Stimulated activated CD4-positive, alpha-beta T cell treated with anti-CD3 and anti-CD28 coated beads, TNF-alpha, amount 100 ng/mL, for 48 hours (primary cell): ENCODE measurements at places on chromosomes 13 and 19.

GRCh38 chr19:2060884-2061494 is 9.9 kb upstream of the MKNK2 start:
- no peak for DNase-seq

DNA sequence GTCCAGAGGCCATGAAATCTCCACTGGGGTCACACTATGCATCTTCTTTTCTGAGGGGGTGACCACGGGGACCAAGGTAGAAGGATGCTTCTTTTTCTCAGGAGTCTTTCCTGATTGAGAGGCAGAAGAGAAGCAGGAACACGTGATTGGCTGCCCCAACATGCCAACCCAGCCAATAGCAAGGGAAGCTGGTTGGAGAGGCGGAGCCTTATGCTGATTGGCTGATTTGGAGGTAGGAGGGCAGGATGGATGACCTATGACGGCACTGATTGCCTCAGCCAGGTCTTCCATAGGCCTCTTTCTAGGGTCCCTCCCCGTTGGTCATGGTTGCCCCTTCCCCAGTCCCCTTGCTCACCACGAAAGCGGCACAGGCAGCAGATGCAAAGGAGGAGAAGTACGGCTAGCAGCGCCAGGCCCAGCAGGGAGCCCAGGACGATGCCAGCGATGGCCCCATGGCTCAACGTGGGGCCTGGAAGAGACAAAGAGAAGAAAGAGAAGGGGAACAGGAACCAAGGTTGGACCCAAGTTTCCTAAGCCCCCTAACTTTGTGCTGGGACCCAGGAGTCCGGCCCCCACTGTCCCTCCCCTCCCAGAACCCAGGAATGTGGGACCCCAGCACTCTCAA is 8.0 kb downstream of the VSIG10L start:
- DNase-seq, result peak; percentile 26

GRCh38 chr19:49672131-49672919 is 4.7 kb upstream of the PRMT1 start:
- peak; percentile 60 for DNase-seq

DNA sequence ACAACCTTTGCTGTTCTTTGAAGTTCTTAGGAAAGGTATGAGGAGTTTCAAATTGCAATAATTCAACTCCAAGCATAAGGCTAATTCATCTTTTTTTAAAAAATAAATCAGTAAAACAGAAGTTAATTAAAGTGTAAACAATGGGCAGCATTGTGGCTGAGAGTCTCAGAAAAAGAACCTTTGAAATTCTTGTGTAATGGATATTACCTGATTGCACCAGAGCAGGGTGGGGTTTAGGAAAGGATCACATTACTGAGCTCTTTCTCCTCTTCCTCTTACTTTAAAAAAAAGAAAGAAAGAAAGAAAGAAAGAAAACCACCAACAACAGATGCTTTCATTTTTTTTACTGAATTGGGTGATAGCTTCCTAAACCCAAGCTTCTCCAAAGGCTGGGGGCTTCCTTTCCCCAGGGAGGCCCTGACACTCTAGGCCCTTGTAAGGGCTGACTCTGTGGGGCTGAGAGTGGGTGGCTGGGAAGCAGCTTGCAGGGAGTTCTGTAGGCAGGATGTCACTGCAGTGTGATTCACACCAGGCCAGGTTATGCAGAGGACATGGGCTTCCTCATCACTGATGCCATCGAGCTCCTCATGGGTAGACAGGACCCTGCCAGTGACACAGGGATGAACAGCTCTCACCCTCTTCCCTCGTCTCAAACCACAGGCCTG is 564.5 kb downstream of the FGF9 start:
- no peak for DNase-seq

DNA sequence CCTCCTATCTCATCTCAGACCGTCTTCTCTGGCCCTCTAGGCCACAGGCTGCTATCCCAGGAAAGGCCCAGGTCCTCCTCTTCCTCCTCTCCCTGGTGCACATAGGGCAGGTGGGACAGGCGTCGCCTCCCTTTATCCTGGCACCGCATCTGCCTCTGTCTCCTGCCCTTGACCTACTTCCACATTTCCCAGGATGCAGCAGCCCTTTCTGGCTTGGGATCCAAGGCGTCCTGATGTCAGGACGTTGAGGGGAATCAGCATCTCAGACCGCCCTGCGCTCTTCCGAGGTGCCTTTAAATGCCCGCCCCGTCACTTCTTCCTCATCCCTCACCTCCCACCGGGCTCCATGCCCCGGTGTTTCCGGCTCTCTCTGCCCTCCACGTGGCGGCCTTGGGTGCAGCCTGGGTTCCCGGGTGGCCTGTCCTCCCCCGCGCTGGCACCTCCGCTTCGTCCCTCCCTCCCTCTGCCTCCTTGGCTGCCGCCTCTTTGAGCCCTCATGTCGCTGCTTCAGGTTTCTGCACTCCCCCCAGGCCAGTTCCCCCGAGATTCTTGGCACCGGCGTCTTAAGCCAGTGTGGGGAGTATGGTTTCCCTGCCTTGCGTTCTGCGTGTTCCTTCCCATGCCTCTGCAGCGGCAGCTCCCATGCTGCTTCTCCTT is 66.3 kb downstream of the KDM4B start:
- DNase-seq, result no peak

DNA sequence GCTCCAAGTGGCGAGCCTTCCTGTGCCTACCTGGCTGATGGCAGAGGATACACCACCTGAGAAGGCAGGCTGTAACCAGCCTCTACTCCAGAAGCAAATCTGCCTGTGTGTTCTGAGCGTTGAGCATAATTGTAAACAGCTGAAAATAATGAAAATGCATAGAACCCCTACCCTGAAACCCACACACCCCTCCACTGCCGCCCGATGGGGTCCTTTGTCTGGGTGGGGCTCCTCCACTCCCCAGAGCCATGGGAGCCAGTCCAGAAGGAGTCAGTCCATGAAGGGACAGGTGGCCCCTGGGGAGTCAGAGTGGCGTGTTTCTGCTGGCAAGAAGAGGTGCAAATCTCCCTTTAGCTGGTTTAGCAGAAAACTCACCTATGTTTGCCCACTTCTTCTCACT is 8.0 kb upstream of the SOX1 start:
- DNase-seq, result no peak

DNA sequence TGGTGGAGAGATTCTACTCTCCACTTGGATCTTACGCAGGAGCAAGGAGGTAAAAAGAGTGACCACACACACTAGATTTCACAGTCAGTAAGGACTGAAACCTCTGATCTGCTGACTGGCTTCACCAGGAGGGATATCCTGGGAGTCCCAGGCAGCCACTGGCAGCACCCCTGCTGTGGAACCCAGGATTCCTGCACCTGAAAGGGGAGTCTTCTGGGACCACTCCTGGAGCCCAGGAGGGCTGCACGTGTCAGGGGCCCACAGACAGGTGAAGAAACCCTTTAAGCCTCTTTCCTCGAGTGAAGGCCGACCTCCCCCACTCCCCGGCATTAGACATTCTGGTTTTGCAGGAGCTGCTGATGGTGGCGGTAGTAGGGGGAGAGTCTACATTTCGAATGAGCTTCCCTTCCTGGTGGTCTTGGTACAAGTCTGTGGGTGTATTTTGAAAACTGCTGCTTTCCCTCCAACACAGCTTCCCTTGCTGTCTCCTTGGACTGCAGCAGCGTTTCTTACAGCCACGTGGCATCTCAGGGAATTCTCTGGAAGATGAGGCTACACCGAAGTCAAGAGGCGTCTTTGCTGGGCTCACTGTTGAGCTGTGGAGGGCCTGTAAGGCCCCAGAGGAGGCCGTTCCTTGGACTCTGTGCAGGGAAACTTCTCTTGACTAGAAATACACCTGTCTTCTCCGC is 62.6 kb downstream of the ALOX5AP start:
- no peak for DNase-seq

GRCh38 chr13:57635541-57636085 is 4.1 kb downstream of the PCDH17 start:
- no peak for DNase-seq

DNA sequence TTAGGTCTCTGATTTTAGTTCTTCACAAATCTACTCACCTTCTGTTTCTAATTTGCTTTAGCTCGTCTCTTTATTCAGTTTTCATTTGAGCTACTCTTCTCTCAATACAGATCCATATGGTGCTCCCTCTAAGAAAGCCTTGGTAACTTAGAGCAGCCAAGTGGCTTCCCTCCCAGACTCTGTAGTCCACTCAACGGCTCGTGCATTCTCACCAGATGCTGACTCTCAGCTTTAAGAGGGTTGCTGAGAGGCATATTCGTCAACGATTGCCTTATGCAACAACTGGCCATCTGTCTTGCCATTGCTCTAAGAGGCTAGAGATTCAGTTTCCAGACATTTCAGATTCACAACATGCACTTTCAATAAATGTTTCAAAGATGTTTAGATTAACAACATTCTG is 785.8 kb upstream of the SLC10A2 start:
- no peak for DNase-seq

DNA sequence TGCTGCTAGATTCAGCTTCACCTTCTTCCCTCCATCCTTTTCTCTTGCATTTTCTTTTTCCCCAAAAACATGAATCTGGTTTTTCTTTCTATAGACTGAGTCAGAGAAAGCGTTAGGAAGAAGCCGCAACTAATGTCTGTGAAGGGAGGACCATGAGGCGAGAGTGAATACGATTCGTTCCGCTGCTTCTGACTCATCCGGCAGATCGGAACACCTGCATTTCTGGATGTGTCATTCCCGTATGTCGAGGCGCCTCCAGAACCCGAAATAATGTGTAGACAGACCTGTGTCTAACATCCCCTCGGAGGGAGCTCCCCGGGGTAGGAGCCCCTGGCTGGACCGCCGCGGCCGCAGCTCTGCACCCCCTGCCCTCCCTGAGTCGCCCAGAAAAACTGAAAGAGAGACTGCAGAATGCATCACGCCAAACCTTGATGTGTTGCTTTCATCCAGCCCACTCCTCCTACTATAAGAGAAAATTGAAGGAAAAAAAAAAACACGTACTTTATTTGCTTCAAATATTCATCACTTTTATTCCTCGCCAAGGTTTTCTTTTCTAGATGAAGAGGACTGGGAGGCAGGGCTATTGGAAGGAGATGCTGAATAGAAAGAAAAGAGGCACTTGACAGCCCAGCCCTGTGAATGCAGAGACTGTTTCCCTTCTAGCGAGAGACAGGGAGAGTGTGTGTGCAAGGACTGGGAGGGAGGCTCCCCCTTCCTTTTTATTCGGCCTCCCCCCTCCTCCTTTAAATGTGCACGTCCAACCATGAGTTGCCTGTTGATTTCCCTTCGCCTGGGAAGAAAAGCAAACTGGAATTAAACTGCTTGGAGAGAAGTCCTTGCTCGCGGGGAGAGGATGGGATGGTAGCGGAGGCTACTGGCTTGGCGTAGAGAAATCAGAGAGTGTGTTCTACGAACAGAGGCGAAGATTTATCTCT is 616 bp upstream of the PCDH17 start:
- no peak for DNase-seq

DNA sequence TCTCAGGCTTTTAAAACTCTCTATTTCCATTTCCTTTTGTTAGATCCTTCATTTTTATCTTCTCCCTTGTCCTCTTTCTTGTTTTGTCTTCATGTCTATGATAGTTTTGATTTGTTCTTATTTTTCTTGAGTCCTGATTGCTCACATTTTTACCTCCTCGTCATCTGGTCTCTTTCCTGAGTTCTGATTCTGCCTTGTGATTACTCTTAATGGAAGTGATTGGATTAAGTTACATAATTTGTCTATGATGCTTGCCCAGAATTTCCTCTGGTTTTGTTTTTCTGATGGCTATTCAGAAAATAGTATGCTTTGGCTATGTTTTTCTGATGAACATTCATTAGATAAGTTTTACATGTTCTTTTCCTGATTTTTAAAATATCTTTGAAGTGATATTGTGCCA is 102.6 kb downstream of the DNAJC3 start:
- DNase-seq, result no peak

DNA sequence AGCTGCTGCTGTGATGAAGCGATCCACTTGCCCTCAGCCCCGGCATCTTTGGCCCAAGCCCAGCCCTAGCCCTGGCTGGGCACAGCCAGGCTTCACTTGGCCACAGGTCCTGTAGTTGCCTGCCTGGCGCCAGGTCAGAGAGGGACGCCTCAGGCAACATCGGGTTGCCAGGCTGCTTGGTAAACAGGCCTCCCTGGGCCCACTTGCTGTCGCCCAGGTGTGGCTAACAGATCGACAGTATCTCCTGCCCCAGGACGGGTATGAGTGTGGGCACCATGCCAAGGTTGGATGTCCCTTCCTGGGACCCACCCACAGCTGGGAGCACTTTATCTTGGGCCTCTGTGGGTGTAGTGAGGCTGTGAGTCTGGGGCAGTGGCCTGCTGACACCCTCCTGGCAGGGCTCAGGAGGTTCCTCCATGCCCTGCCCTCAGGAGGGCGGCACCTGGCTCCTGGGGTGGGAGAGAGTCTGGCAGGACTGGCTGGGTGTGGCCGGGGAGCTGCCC is 27.8 kb downstream of the CARM1 start:
- no peak for DNase-seq

GRCh38 chr19:5534787-5535586 is 32.8 kb downstream of the TINCR start:
- peak; percentile 10 for DNase-seq

- no peak for DNase-seq
Observed at GRCh38 chr13:50552424-50552966, 291.0 kb downstream of the DLEU7 start.

GRCh38 chr13:74646091-74646490 is 511.9 kb upstream of the KLF12 start:
- DNase-seq, result no peak

GRCh38 chr13:27635266-27635665 is 13.6 kb downstream of the POLR1D start:
- no peak for DNase-seq

GRCh38 chr13:37869756-37870488 is at the start of gene TRPC4:
TRPC4 (minus strand) TSS chr13:37869772; CDS start chr13:37783333, 86,439 bp downstream.
- DNase-seq, result no peak

DNA sequence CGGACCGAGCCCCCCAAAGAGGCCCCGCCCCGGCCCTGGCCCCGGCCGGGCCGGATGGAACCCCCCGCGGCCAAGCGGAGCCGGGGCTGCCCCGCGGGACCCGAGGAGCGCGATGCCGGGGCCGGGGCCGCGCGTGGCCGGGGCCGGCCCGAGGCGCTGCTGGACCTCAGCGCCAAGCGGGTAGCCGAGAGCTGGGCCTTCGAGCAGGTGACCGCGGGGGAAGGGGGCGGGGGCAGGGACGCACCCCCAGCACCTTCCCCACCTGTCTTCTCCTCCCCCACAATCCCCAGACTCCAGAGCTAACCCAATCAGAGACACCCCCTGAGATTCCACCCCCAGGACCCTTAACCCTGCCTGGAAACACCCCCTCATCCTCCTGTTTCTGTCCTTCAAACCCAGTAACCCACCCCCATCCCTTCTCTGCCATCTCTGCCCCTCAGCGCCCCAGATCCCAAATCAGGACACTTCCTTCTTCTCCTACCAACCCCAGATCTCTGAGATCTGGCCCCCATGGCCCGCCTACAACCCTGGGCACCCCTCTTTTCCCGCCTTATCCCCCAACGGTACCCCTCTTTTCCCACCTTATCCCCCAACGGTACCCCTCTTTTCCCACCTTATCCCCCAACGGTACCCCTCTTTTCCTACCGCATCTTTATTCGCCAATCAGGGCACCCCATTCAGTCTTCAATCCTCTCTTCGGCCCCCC is 505 bp downstream of the ZSWIM4 start:
- no peak for DNase-seq

- DNase-seq, result no peak
Observed at GRCh38 chr13:33341861-33342452, 56.4 kb upstream of the STARD13 start.
